ENCODE measurements at places on chromosomes 2 and 18.

GRCh38 chr18:77164763-77165485 lies 32.3 kb upstream of the MBP start:
- DNase-seq, result no peak

- no peak for DNase-seq
Measured at GRCh38 chr18:48002933-48003365, 72.5 kb upstream of the SMAD2 start.

DNA sequence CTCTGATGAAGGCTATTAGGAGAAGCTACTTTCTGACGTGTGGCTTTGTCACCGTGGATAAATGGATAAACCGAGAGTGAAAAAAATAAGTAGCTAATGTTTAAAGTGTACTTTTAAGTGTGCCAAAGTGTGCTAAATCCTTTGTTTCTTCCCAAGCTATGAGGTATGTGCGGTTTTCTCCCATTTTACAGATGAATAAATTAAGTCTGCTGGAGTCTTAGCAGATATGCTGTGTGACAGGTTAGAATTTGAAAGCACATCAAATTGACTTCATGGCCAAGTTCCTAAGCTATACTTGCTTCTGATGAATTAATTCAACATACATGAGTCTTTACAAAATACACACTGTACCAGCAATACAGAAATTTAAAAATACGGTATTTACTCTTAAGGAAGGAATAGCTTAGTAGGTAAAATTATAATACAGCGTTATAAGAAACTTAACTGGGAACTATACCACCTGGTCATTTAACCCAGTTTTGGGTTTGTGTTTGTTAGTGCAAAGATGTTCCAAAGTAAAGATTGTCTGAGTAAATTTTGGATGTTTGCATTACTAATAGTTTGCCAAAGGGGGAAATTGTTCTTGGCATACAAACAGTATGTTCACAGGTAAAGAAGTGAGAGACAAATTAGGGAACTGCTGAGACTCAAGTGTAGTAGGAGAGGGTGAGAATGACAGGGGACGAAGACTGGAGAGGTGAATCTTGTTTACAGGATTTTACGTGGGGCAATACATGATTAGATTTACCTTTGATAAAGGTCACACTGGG lies 1.4 kb downstream of the AGPS start:
- DNase-seq, result no peak

DNA sequence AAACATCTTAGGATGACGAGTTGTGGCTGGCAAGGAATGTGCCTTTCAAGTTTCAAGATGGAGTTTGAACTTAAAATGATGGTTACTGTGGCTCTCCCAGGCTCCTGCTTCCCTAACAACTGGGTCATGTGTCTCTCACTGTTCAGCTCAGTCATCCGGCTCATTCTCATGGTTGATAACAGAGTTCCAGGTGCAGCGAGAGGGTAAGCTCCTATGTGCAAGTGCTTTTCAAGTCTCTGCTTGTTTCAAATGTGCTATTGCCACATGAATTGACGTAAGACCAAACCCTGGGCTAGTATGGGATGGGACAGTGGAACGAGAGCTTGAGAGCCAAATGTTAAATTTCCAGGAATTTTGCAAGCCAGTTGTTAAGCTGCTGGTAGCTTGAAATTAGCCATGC lies 19.5 kb upstream of the PUM2 start:
- no peak for DNase-seq

- no peak for DNase-seq
Measured at GRCh38 chr2:241894681-241895426, 25.3 kb downstream of the RTP5 start.

GRCh38 chr2:214737188-214737587 lies 72.3 kb downstream of the BARD1 start:
- no peak for DNase-seq

DNA sequence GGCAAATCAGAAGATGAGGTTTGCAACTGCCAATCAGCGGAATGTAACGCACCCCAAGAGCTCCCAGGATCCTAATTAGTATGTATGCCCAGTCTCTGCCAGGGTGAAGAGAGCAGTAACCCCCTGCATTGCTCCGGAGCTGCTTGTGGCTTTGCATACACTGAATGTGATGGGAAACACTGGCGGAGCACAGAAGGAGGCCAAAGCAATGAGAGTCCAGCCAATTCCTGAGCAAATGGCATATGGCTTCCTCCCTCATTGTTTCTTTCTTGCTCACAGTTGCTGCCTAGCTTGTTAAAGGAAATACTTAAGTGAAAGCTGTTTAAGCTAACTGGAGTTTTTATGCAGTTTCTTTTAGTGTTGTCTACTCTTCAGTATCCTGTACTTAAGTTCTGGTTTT lies 343.5 kb upstream of the NT5C1B start:
- no peak for DNase-seq

DNA sequence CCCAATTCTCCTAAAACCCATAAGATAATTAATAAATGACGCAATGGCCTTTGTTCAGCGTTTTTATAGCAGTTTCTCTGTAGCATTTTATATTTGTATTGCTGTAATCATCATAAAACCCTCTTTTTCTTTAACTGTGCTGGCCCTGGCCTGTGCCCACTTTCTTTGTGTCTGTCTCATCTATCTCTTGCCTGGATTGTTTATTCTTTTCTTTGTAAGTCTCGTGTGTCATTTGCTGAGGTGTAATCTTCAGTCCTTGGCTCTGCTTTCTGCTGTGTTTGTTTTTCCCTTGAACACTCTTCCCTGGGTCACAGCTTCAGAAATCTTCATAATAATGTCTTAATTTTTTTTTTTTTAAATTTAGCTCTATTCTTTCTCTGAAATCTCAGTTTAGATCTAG lies 525.8 kb upstream of the LINC00305 start:
- no peak for DNase-seq

- no peak for DNase-seq
Measured at GRCh38 chr2:159073256-159073655, 104.8 kb downstream of the TANC1 start.

- DNase-seq, result no peak
Measured at GRCh38 chr18:76553715-76554546, 58.9 kb upstream of the ZNF516 start.

GRCh38 chr2:70906439-70907005 lies 29.2 kb upstream of the ATP6V1B1 start:
- no peak for DNase-seq

DNA sequence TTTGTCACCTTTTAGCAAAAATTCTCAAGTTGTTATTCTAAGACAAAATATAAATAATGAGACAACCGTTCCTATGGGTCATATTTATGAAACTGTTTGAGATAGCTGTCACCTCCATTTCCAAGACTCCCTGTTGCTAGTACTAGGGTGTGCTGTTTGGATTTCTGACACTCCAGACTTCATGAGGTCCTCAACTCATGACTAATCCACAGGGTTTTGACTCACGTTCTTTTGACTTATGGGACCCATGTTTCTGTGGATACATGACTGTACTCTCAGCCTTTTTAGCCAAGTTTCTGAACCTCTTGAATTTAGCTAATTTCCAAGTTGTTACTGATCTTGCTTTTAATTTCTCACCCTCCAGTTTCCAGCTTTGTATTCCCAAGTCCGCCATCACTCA lies 178.7 kb upstream of the FAM98A start:
- DNase-seq, result no peak

- no peak for DNase-seq
Measured at GRCh38 chr18:48459465-48459864, 50.3 kb upstream of the ZBTB7C start.

Data from activated CD4-positive, CD25-positive, alpha-beta regulatory T cell treated with anti-CD3 and anti-CD28 coated beads, Interleukin-2, amount 50 U/mL, for 16 hours (primary cell).